Fibroblast of skin of right biceps (primary cell): ENCODE measurements at places on chromosomes 2 and 18.
A peak's percentile ranks its signal among the peaks of the same experiment; 100 is the strongest.

GRCh38 chr2:160615706-160616105 is 122.1 kb upstream of the RBMS1 start:
- no peak for DNase-seq

DNA sequence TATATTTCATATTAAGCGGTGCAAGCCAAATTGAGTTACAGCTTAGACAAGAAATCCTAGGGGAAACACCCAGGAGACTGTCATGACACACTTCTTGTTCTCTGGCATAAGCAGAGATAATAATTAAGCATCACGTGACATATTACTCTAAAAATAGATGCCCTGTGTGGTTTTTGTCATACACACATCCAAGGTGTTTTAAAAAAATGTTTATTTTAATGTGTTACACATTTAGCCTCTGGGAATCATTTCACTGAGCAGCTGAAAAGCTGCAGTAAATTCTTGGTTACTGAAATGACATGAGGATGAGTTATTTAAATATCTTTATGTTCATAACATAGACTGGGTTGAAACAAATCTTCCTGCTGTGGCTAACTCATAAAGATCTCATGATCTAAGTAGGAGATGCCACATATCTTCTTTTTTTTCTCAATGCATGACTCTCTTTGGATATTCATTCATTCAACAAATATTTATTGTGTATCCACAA is 38.0 kb upstream of the ERMN start:
- peak; percentile 83 for DNase-seq

DNA sequence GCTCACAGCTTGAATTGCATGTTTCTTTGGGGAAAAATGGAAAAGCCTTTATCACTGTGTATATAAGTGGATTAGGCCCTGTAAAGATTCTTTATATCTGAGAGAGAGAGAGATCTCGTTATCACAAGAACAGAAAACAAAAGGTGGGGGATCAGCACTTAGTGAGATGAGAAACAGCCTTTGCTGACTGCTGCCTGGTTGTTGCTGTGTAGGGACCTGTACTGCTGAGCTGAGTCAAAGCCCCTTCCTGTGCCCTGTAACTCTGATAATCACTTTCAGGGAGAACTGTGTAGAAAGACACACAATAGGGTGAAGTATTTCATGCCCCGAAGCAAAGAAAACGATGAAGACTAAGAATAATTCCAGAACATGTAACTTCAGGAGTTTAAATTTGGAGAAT is 30.6 kb upstream of the FAM237A start:
- DNase-seq, result no peak

DNA sequence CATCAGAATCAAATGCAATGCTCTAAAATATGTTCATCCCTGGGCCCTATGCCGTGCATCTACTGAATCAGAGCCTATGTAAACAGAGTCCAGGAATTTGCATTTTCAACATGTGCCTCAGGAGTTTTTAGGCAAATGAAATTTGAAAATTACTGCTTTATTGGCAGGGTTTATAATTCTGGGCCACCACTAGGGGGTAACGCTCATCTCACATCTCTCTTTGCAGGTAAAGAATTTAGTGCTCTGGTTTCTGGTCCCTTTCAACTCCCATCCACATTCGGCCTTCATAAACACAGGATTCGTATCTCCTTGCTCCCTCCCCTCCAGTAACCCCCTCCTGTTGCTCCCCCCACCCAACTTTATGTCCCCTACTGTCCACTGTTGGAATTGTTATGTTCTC is 49.3 kb downstream of the LYPD6B start:
- DNase-seq, result no peak

- peak; percentile 10 for DNase-seq
Observed at GRCh38 chr18:13336841-13337240, 118.3 kb downstream of the LDLRAD4 start.

GRCh38 chr2:44166096-44166495 is 2.6 kb upstream of the PPM1B start:
- DNase-seq, result no peak

- DNase-seq, result no peak
Observed at GRCh38 chr18:36128907-36129299, 237 bp downstream of the SLC39A6 start.

- no peak for DNase-seq
Observed at GRCh38 chr2:204370172-204370718, 175.0 kb upstream of the PARD3B start.

DNA sequence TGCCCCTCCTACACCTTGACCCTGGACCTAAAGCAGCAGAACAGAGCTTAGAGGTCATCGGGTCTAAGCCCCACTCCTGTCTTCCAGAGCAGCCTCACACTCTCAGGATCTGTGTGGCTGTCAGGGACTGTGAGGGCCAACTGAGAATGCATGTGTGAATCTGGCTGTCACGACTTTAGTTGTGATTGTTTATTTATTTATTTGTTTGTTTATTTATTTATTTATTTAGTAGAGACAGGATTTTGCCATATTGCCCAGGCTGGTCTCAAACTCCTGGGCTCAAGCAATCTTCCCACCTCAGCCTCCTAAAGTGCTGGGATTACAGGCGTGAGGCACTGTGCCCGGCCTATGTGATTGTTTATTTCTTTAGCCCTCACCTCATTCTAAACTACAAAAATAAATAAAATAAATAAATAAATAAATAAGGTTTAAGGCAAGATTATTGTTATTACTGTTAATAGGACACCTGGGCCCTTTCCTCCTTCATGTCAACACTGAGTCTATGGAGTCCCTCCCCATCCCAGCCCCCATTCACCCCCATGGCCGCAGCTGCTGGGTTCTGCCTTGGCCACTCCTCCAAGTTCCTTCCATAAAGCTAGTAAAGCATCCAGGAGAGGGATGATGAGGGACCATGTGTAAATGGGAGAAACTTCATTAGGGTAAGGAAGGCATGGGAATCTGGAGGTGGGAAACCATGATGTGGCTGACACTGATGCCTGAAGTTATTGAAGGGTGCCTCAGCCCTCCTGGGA is 39.9 kb upstream of the EDAR start:
- no peak for DNase-seq

DNA sequence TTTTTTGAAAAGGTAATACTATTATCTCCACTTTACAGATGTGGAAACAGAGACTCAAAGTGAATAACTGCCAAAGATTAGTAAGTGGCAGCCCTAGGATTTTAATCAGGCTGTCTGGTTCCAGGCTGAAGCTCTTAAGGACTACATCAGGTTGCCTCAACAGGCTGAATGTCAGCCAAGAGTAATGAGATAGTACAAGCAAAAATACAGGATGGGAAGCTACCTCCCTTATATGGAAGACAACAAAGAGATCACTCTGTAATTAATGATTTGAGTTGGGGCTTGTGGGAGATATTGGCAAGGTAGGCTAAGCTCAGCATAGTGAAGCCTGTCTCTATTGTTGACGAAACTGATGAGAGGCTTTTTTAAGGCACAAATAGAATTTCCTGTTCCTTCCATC is 323.1 kb downstream of the KCNJ3 start:
- no peak for DNase-seq
